ENCODE measurements at places on chromosomes 7 and 10.

DNA sequence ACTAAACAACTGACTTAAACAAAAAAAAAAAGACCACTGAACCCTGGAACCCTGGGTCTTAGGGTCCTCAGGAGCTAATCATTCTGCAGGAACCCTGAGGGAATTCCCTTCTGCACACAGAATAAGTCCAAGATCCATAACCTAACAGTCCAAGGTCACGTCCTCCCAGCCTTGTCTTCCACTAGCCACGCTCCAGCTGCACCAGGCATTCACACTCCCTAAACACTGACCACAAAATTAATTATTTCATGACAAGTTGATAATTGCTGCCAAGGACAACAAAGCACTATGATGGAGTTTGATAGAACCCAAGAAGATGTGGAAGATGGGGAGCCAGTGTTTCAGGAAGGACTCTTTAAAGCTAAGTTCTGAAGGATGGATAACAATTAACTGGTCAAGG is 130.6 kb downstream of the SH3PXD2A start:
- DNase-seq, result no peak

GRCh38 chr7:45055594-45056219 is 33.1 kb downstream of the NACAD start:
- DNase-seq, result no peak

GRCh38 chr7:36682102-36682501 is 42.2 kb downstream of the AOAH start:
- DNase-seq, result no peak

GRCh38 chr7:142412551-142413193 is 154.8 kb upstream of the PRSS58 start:
- DNase-seq, result no peak

DNA sequence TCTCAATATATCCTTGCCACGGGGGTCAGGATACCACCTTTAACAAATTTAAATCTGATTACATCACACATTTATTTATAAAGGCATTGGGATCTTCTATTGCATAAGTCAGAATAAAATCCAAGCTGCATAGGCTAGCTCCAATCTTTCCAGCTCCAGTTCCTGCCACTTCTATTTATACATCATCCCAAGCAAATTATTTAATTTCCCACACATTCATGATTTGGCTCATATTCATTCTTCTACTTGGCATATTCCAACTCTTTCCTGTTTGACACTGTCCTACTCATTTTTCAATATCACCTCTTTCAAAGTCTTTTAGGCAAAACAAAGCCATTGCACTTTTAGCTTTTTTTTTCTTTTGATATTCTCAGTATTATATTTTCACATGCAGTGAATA is 579.0 kb upstream of the FZD8 start:
- no peak for DNase-seq

- no peak for DNase-seq
Observed at GRCh38 chr10:34131152-34131551, 683.9 kb downstream of the PARD3 start.

DNA sequence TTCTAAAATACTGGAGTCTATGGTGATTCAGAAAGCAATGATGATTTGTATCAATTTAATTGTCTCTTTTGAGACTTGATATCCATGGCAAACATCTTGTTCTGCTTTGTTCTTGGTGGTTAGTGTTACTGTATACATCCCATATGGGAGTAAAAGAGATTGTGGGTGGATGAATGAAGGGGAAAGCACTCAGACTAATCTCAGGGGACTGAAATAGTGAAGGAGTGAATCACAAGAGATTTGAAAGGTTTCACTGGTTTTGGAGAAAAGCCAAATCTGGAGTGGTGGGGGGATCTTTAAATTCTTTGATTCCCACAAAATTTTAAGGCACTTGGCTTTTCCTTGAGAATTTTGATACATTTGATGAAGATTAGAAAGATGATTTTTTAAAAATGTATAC is 369.4 kb downstream of the INHBA start:
- no peak for DNase-seq

- DNase-seq, result no peak
Observed at GRCh38 chr7:50648076-50648475, 82.9 kb upstream of the DDC start.

DNA sequence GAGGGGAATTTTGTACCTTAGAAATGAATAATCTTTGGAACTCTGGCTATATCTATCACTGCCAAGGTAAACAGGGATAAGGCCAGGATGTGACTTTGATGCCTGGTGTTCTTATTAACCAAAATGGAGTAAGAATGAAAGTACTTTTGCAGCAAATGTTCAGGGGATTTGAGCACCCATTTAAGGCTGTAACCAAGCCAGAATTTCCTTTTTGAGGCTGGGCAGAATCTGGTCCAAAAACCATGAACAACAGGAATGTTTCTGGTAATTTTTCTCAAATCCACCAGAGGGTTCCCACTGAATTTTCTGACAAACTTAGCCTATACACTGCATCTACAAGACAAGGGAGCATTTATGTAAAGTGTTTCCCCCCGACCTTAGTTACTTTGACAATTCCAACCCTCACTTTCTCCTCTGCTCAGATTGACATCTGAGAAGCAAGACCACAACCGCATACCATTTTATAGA is 120.6 kb downstream of the BAMBI start:
- no peak for DNase-seq

- DNase-seq, result no peak
Observed at GRCh38 chr7:80240265-80241025, 105.8 kb downstream of the GNAI1 start.

DNA sequence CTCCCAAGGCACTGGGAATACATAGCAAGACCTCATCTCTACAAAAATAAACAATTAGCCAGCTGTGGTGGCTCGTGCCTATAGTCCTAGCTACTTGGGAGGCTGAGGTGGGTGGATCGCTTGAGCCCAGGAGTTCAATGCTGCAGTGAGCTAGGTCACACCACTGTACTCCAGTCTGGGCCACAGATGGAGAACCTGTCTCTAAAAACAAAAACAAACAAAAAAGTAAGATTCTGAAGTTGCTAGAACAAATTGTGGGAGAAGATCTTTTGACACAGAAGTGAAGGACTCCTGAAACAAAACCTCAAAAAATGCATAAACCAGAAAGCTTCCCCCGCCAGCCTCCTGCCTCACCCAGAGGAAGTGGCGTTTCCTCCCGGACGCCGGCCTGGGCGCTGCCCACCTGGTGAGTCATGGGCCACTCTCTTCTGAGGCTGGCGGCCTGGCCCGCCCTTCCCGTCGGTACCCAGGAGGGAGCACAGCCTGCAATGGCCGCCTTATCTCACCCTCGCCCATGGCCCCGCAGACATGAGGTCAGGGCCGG is 25.4 kb upstream of the ELN start:
- no peak for DNase-seq

DNA sequence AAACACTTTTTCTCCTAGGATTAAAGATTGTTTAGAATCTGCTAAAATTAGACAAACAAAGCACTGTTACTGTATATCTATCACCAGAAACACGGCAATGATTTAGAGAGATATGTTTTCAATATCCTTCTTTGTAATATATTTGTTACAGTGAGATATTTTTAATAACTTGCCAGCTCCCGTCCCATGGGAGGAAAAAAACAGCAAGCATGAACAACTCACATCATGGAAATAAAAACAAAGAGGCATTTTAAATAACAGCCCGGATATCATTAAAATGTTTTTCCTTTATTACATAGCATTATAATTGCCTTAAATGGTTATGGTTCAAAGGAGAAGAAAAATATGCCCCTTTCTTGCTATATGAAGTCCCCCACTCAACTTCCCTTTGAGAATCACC is 272.1 kb downstream of the BMPER start:
- DNase-seq, result no peak

GRCh38 chr10:74987339-74988053 is 124.0 kb upstream of the SAMD8 start:
- DNase-seq, result no peak

DNA sequence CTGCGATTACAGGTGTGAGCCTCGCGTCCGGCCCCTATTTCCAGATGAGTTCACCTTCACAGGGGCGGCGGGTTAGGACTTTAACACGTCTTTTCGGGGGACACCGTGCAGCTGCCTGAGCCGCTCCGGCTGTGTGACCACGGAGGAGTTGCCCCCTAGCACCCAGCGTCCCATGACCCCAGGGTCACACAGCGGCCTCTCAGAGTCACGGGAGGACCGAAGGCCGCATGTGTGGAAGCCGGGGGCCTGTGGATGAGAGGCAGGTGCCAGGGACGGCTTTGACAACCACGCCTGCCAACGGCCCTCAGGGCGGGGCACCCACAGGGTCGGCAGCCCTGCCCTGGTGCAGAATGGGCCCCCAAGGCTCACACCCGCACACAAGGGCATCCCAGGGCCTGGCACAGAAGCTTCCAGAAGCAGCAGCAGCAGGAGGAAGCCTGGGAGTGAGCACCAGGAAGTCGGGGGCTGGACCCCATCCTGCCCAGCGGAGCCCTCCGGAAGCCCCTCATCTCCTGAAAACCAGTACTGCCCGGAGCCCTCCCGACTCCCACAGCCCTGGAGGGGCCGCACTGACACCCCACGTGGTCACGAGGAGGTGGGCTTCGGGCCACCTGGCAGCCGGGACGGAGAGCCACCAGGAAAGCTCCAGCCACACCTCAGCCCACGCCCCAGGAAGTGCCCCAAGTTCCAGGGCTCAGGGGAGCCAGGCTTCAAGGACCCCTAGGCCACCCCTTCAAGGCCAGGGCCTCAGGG is 32.7 kb downstream of the ADAP1 start:
- no peak for DNase-seq

DNA sequence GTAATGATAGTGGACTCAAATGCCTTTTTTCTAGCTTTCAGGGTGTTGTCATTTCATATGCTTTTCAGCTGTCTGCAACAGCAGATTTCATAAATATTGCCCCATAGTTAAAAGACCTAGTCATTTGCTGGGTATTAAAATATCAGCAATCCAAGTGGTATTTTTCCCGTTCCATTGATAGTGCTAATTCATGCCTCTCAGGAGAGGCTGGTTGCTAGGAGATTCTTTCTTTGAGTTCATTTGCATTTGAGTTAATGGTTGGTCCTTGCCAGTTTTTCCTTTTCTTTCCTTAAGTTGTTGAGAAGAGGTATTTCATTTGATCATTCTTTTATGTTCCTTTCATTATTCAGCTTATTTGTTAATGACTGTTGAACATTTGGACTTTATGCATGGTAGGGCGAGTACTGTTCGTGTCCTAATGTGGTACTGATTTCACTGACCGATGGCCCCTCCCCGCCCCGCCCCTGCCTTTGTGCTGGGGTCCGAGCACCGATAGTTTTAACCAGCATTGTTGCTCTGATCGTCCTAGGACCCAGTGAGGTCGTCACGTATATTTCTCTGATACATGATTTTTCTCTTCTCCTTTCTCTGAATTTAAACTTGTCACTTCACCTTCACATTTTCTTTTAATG is 128.6 kb downstream of the CCNY start:
- DNase-seq, result no peak

GRCh38 chr10:116587878-116588591 is 2.7 kb upstream of the PNLIPRP1 start:
- no peak for DNase-seq

- no peak for DNase-seq
Observed at GRCh38 chr7:155947051-155947450, 134.8 kb upstream of the SHH start.

DNA sequence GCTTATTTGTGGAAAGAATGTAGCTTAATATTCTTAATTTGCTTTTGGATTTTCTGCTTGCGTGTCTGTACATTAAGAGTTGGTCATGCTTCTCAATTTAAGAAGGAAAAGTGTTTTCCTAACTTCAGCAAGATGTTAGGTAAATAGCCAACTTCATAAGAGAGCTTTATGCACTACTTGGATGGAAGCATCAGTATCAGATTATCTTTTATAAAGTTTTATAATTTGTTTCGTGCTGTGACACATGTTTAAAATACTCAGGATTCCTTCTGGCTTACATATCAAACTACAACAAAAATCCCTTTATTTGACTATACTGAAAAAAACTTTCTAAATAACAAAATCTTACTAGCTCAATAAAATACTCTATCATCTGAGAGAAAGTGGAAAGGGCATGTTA is 34.8 kb upstream of the AGR2 start:
- no peak for DNase-seq

GRCh38 chr10:4780782-4781181 is 45.2 kb upstream of the AKR1E2 start:
- DNase-seq, result no peak

DNA sequence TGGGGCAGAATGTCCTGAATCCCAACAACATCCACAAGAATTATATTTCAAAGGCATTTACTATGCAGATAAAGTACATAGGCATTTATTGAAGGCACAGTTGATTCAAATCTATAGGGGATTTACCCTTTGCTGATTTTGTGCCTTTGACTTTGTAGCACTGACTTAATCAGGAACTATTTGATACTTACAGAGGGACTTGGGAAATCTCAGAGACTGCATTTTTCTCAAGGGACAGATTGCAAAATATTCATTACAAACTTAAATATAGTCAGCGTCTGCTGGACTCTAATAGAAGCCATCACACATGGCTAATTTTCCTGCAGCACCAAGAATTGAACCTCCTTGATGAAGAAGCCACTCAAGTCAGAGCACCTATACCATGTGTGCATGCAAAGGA is 44.9 kb downstream of the FAS start:
- no peak for DNase-seq

DNA sequence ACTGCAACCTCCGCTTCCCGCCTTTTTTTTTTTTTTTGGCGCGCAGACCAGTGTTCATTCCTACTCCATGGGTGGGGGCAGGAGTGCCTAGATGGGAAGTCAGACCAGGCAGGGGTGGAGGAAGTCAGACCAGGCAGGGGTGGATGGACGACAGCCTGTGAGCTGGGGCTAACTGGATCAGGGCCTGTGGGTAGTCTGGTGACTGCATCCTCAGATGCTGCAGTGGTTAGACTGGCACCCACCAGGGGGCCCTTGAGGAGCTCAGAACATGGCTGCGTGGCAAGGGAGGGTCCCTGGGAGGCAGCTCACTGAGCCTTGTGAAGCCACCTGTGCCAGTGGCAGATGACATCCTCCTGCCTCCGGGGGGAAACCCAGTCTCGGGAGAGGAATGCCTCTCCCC is 35.1 kb downstream of the RCC1L start:
- DNase-seq, result no peak

DNA sequence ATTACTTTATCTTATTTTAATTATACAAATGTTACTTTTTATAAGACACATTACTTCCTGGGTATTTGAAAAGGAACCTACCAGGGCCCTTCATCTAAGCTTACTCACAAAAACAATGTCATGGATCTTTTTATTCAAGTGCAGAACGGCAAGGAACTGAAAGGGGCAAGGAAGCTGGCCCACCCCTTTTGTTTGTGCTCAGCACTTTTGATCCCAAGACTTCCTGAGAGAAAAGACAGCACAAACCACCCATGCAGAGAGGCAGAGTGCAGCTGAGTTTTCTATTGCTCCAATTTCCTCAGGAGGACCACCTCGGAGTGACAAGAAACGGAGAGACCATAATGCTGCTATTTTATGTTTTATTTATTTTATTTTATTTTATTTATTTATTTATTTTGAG is 232.0 kb upstream of the NRP1 start:
- no peak for DNase-seq

GRCh38 chr10:33120700-33121099 is 162.7 kb upstream of the ITGB1 start:
- no peak for DNase-seq

GRCh38 chr7:44110719-44111635 is 6.8 kb downstream of the AEBP1 start:
- no peak for DNase-seq

All from NCI-H187 treated with DMSO at 0.1 percent for 48 hours (cell line).